Stimulated activated CD8-positive, alpha-beta memory T cell treated with anti-CD3 and anti-CD28 coated beads, Interleukin-7, amount 100 ng/mL, for 1 hour (primary cell): ENCODE measurements at places on chromosomes 7 and 10.

- no peak for DNase-seq
Observed at GRCh38 chr7:43615558-43616145, 32.7 kb downstream of the STK17A start.

- no peak for DNase-seq
Observed at GRCh38 chr10:127872011-127872761, 20.6 kb downstream of the CLRN3 start.

GRCh38 chr7:121833991-121834390, 39.0 kb upstream of the PTPRZ1 start:
- no peak for DNase-seq

GRCh38 chr7:26340476-26341018, 48.9 kb downstream of the SNX10 start:
- DNase-seq, result no peak

DNA sequence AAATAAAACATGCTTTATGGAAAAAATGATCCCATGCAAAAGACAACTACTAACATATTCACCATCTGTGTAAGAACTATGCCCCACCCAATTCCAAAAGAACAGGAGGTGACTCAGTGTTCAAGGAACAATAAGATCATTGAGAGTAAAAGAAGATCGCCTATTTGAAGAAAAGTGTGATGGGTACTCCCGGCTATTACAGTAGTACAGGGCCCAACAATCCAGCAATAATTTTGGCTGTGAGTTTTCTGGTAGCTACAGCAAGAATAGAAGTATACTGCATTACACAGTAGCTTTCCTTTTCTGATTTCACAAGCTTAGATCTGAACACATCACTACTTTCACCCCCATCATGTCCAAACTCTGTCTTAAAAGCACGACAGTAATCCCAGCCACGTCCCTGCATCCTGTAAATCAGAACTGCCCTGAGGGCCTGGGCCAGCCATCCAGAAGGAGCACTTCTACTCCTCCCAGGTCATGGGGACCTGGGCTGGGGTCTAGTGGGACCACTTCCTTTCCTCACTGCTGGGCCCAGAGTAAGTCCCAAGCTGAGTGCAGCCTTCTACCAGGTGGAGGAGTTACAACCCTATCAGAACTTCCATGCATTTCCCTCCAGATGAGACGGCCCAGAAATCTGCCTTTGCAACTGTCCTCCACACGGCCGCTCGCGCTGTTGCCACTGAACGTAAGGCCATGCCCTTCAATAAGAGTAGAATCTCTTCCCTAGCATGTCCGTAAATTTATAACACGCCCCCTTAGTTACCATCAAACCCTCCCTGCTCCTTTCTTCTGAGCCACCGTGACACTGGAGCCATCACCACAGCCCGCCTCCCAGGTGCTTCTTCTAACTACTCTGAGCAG, 7.9 kb downstream of the ESYT2 start:
- no peak for DNase-seq

DNA sequence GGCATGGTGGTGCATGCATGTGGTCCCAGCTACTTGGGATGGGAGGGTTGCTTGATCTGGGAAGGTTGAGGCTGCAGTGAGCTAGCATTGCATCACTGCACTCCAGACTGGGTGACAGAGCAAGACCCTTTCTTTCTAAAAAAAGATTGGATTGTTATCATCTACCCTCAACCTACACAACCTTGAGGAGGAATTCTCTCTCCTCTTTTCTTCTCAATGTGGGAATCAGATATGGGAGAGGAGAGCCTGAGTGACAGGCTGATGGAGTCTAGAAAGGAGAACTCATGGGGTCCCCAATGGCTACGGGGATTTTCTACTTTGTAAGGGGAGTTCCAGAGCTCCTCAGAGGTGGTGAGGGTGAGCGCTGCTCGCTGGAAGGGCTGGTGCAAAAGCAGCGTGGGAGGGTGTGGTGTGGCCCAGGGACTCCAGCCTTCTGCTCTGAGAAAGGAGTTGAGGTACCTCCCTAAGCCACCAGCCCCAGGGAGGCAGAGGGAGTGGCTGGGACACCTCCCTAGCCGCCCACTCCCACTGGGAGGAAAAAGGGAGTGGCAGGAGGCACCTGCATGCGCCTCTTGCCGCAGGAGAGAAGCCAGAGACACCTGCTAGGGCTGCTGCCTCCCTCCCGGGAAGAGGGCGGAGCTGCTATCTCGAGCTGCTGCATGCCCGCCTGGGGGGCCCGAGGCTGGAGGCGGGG, 48.4 kb downstream of the GATA3 start:
- DNase-seq, result no peak
